Tongue (tissue), 3 donors: ENCODE measurements at places on chromosomes 5 and 9.
A peak's percentile ranks its signal among the peaks of the same experiment; 100 is the strongest.

- peak; percentile 91 for DNase-seq
Measured at GRCh38 chr9:101716629-101717028, 21.8 kb downstream of the GRIN3A start.

- no peak for DNase-seq
Measured at GRCh38 chr5:22754155-22754554, 99.0 kb downstream of the CDH12 start.

- DNase-seq: no peak
Measured at GRCh38 chr5:89071101-89071940, 188.3 kb upstream of the MEF2C start.

GRCh38 chr9:2085716-2086115, 70.6 kb downstream of the SMARCA2 start:
- peak; percentile 88 for DNase-seq

GRCh38 chr5:168282120-168282519, 9.3 kb upstream of the WWC1 start:
- DNase-seq: peak; percentile 32

DNA sequence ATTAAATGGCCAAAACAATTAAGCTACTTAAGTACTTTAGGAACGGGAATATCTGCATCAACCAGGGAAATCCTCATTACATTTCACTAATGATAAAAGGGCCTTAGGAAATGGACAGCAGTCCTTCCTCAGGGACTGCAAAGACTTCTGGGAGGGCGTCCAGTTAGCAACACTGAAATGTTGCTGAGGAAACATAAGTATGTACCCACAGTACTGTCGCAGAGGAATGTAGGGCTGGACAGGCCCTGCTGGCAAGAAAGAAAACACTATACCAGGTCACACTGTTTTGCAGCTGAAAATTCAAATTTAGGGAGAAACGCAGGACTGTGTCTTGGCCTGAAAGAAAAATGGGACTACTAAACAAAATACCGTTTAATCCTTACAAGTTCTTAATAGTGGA, 1.3 kb downstream of the C5orf15 start:
- no peak for DNase-seq

DNA sequence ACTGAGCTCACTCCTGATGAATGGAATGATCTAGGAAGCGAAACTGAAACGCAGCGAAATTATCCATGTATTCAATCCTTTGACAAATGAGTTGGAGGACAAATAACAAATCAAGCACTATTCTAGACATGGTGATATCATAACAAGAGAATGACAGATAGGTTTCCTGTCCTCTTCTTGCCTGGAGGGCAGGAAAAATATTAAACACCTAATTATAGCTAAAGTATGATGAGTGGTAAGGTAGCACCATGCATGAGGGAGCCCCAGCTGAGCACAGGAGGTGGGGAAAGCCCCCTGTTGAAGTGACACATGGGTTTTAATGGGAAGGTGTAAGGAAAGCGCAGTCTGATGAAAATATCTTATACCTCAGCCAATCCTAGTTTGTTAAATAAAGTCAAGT, 225.2 kb downstream of the NPR3 start:
- DNase-seq: no peak

- peak; percentile 31 for DNase-seq
Measured at GRCh38 chr5:72015103-72015548, 92.1 kb upstream of the MAP1B start.

DNA sequence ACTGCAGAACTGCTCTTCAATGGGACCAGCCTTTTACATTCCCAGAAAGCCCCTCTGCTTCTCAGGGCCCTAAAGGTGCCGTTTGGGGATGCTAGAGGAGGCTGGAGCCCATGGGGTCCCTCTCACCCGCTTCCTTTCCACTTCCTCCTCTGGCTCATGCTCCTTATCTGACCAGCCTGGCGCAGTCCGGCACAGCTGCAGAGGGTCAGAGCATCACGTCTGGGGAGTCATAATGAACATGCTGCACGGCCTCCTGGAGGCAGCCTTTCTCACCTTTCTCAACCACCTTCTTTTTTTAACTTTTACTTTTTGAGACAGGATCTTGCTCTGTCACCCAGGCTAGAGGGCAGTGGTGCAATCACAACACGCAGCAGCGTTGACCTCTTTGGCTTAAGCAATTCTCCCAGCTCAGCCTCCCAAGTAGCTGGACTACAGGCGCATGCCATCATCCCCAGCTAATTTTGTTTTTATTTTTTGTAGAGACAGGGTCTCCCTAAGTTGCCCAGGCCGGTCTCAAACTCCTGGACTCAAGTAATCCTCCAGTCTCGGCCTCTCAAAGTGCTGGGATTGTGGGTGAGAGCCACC, 15.1 kb upstream of the TCF7 start:
- DNase-seq: no peak

DNA sequence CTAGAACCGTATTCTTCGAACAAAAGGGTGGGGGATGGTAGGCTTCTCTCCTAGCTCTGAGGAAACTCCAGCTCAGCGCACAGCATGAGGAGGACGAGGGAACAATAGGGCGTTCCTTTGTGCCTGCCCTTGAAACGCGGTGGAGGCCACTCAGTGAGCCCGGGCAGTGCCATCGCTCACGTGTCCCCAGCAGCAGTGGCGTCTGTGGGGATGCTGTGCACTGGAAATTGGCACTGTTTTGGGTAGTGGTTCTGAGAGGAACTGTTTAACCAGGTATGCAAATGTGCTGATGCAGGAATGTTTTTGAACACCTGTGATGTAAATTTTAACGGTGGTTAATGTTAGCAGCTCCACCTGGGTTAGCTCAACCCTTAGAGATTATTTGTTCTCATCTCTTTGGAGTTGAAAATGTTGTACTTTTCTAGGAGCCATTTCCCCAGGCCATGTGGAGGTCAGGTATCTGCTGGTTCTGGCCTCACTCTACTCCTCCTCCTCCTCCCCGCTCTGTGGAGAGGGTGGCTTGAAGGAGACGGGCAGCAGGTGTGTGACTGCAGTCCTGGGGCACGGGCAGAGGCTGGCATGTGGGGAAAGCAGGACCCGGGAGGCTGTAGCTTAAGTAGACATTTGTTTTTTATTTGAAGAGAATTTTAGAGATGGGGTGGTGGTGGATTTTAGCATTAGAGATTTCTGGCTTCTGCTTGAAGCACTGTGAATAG, 48.3 kb downstream of the EHMT1 start:
- no peak for DNase-seq

GRCh38 chr5:125017796-125018195, 271.4 kb upstream of the ZNF608 start:
- DNase-seq: no peak

GRCh38 chr5:164057121-164057520, 551.7 kb downstream of the MAT2B start:
- no peak for DNase-seq

- DNase-seq: no peak
Measured at GRCh38 chr5:68405026-68405684, 189.6 kb downstream of the PIK3R1 start.

- DNase-seq: no peak
Measured at GRCh38 chr5:112346411-112347044, 72.5 kb downstream of the EPB41L4A start.

DNA sequence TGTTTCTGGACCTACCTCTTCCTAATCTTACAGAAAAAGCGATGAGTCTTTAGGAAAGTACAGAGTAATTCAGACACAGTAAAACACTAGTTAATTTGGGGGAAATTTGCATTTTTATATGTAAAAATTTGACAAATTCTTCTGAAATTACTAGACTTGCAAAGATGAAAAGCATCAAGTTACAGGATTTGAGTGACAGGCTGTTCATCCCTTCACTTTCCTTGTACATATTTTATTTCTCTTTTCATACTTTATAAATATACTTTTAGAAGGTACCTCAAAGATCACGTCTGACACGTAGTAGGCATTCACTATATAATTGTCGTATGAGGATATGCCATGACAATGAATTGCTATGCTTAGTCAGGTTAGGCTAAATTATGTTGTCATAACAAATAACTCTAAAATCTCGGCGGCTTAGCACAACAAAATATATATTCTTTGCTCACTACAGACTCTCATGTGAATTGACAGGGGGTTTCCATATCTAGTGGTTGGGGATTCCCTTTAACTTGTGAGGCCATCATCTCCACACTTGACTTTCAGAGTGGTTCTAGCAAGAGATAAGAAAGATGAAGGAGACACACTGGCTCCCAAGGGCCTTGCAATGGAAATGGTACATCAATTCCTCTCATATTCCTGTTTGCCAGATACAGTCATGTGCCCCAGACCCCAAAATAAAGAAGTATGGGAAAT, 154.1 kb upstream of the TUT7 start:
- no peak for DNase-seq
